Right lobe of liver (tissue), 6 donors: ENCODE measurements at places on chromosomes 6 and 20. TPM values are rescaled to one million over a fixed set of nuclear protein-coding genes. Genes with fewer than 3 reads are reported as not detected.
A peak's percentile ranks its signal among the peaks of the same experiment; 100 is the strongest.

STX11 gene
- 6.9 TPM for total RNA-seq

COX4I2 gene
- total RNA-seq: not detected

NKAIN4 gene
- not detected for total RNA-seq

RBPJL gene
- not detected for total RNA-seq

OPN5 gene
- total RNA-seq: not detected

SUMO4 gene
- 1.0 TPM for total RNA-seq

RSPO3 gene
- 0.75 TPM for total RNA-seq

CTCFL gene
- total RNA-seq: 0.18 TPM

PTGIS gene
- 9.0 TPM for total RNA-seq

RAB23 gene
- 2.3 TPM for total RNA-seq

CYP39A1 gene
- 21.2 TPM for total RNA-seq

BPIFB4 gene
- not detected for total RNA-seq

TPMT gene
- total RNA-seq: 31.8 TPM

- H3K4me3 ChIP-seq: no peak overlapping the region
- H3K27ac ChIP-seq: peak overlapping the region; percentile 72
- no peak for DNase-seq
- no peaks in the 10 kb centered on the region for H3K27me3 ChIP-seq
- H3K4me1 ChIP-seq: no peaks in the 10 kb centered on the region
Measured at GRCh38 chr6:7235712-7236305, 77.2 kb downstream of the SSR1 start.

DNA sequence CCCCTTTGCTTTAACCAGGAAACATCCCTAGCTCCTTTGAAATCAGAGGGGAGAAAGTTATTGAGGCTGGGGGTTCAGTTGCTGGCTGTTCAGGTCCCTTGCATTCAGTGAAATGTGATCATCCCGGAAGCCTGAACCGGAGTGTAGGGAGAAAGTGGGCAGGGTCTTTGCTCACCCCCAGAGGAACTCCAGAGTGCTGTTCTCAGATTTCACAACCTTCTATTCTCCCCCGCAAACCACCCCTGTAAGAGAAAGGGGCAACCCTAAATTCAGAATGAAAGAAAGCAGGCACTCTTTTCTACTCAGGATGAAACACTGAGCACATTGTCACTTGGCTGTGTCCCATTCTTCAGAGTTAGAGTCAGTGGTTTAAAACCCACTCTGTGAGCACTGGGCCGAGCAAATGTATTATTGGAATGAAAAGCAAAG lies 139.8 kb downstream of the KHDC1L start:
- H3K4me1 ChIP-seq: no peaks in the 10 kb centered on the region
- H3K27me3 ChIP-seq: no peaks in the 10 kb centered on the region

DNA sequence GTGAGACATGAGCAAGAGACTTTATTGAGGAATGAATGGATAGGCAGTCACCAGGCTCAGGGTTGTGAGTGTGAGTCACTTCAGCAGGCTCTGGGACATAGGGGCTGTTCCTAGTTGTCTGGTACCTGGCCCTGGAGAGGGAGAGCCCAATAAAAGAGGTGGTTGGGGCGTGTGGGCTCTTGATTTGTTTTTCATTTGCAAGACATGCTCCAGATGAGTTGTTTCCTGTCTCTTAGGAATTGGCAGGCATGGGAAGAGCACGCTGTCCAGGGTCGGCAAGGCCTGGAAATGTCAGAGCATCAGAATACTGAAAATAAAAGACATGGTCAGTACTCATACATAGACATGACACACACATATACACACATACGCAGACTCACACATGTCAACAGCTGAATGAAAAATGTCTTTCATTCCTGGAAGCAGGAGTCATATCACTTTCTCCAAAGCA lies 166.3 kb upstream of the SULF2 start:
- DNase-seq: no peak
- no peaks in the 10 kb centered on the region for H3K36me3 ChIP-seq
- no peak overlapping the region for H3K27ac ChIP-seq
- H3K27me3 ChIP-seq: no peaks in the 10 kb centered on the region

- no peak for DNase-seq
- no peaks in the 10 kb centered on the region for H3K4me1 ChIP-seq
- H3K27ac ChIP-seq: no peak overlapping the region
- no peaks in the 10 kb centered on the region for H3K27me3 ChIP-seq
- H3K36me3 ChIP-seq: no peaks in the 10 kb centered on the region
Measured at GRCh38 chr6:57117796-57118195, 27.8 kb downstream of the ZNF451 start.

DNA sequence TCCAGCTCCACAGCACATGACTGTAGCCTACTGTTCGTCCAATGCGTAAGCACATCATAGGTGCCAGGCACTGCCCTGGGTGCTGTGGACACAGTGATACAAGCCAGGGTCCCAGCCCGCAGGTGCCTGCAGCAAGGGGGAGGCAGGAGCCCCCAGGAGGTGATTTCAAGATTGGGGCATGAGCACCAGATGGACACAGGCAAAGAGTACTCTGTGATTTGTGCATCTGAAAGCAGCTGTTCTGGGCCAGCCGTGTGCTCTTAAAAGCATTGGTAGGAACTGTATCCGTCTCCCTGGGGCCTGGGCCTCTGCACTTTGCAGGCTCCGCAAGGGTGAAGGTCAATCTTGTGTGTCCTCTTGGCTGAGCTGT lies 149.8 kb downstream of the SYCP2 start:
- no peak overlapping the region for H3K4me3 ChIP-seq
- no peaks in the 10 kb centered on the region for H3K4me1 ChIP-seq
- no peak for DNase-seq
- H3K27ac ChIP-seq: no peak overlapping the region

DNA sequence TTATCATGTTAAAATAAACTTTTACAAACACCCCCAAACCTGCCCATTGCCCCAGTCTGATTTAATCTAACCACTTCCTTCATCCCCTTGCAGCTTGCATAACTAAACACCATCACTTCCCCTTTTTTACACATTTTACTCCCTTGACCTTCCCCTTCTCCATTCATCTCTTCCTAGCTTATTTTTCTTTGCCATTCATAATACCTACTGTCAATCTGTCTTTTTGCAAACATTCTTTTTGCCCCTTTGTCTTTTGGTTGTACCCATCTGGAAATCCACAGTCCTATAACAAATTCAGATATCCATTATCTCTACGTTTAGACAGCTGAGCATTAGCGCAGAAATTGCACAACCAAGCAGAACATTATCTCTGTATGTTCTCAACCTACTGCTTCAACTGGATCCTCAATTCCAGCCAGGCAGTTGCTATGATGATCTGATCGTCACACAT lies 51.2 kb downstream of the C6orf52 start:
- H3K36me3 ChIP-seq: no peaks in the 10 kb centered on the region
- no peaks in the 10 kb centered on the region for H3K27me3 ChIP-seq
- H3K4me1 ChIP-seq: no peaks in the 10 kb centered on the region
- H3K4me3 ChIP-seq: no peak overlapping the region
- DNase-seq: no peak

- peak overlapping the region; percentile 63 for H3K4me3 ChIP-seq
- H3K36me3 ChIP-seq: no peaks in the 10 kb centered on the region
- no peak for DNase-seq
- no peaks in the 10 kb centered on the region for H3K4me1 ChIP-seq
- H3K27ac ChIP-seq: no peak overlapping the region
Measured at GRCh38 chr20:48824830-48825565, 2.8 kb downstream of the PREX1 start.

- no peaks in the 10 kb centered on the region for H3K27me3 ChIP-seq
- no peak overlapping the region for H3K4me3 ChIP-seq
- H3K4me1 ChIP-seq: no peaks in the 10 kb centered on the region
- no peaks in the 10 kb centered on the region for H3K36me3 ChIP-seq
Measured at GRCh38 chr6:51625566-51625965, 461.8 kb downstream of the PKHD1 start.

DNA sequence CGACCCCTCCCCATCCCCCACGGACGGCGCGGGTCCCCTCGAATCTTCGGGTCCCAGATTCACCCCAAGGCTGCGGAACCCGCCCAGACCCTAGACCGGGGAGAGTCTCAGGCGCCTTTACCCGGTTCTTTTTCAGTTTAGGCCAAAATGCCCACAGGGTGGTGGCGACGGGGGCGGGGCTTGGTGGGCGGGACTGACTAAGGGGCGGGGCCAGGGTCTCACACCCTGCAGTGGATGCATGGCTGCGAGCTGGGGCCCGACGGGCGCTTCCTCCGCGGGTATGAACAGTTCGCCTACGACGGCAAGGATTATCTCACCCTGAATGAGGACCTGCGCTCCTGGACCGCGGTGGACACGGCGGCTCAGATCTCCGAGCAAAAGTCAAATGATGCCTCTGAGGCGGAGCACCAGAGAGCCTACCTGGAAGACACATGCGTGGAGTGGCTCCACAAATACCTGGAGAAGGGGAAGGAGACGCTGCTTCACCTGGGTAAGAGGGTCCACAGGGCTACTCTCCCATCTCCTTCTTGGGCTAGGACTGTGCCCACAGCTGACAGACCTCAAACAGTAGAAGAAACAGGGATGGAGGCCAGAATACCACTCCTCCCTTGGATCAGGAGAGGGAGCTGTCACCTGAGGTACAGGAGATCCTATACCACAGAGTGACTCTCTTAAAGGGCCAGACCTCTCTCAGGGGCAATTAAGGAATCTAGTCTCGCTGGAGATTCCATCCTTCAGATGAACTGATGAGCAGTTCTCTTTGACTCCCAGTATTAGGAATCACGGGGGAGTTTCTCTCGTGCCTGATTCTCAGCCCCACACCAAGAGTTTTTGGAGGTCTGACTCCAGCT lies 942 bp downstream of the HLA-E start:
- H3K4me3 ChIP-seq: peak overlapping the region; percentile 81
- H3K36me3 ChIP-seq: peaks cover 35% of the 10 kb centered on the region
- DNase-seq: peak; percentile 82
- H3K4me1 ChIP-seq: peaks cover 8% of the 10 kb centered on the region
- no peaks in the 10 kb centered on the region for H3K27me3 ChIP-seq

DNA sequence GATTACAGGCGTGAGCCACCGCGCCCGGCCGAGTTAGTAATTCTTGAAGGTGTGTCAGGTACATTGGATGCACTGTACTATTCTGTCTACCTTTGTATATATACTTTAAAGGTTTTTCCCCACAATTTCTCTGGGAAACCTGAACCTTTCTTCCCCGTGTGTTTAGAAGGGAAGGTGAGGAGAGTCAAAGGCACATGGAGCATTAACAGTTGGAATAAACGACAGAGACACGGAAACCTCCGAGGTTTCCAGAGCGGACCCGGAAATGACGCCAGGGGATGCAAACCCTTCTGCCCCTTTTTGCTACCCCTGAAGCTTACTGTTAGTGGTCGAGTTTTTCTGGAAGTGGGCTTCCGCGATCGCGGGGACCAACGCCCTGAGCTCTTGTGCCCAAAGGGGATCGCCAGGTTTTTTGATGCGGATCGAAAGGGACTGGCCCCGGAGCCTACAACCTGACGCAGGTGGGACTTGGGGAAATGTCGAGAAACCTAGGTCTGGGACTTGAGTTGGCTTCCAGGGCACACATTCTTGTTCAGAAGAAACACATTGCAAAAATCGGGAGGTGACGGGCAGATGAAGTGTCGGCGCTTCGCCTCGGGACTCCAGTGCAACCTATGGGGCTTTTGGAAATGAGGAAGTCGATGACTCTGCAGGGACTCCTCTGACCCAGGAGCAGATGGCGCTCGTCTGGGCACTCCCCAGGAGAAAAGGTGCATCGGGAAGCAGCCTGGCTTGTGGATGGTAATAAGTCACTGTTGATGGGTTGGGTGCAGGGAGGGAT lies 218.2 kb downstream of the OR2B2 start:
- H3K4me3 ChIP-seq: peak overlapping the region; percentile 38
- no peaks in the 10 kb centered on the region for H3K36me3 ChIP-seq
- peaks cover 11% of the 10 kb centered on the region for H3K27me3 ChIP-seq
- H3K4me1 ChIP-seq: no peaks in the 10 kb centered on the region
- no peak overlapping the region for H3K27ac ChIP-seq
- DNase-seq: peak; percentile 16

DNA sequence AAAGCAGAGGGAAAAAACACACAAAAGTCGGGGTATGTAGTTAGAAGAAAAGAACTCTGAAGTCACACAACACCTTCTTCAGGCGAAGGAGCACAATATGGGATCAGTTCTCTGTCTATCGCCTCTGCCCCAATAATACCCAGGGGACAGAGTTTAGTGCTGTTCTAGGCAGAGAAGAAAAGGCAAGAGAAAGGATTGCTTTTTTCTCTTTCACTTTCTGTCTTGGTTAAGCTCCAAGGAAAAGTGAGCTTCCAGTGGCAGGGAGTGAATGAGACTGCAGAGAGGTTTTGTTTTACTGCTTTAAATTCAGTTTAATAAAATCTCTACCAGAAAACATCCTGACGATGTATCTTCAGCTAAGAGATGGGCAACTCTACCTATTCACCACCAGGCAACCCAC lies 86.6 kb upstream of the STXBP5 start:
- DNase-seq: no peak
- no peak overlapping the region for H3K4me3 ChIP-seq
- no peaks in the 10 kb centered on the region for H3K4me1 ChIP-seq
- no peak overlapping the region for H3K27ac ChIP-seq

GRCh38 chr6:159212525-159213280 lies 43.5 kb downstream of the FNDC1 start:
- no peak overlapping the region for H3K27ac ChIP-seq
- no peaks in the 10 kb centered on the region for H3K4me1 ChIP-seq
- no peak overlapping the region for H3K4me3 ChIP-seq
- no peaks in the 10 kb centered on the region for H3K27me3 ChIP-seq

DNA sequence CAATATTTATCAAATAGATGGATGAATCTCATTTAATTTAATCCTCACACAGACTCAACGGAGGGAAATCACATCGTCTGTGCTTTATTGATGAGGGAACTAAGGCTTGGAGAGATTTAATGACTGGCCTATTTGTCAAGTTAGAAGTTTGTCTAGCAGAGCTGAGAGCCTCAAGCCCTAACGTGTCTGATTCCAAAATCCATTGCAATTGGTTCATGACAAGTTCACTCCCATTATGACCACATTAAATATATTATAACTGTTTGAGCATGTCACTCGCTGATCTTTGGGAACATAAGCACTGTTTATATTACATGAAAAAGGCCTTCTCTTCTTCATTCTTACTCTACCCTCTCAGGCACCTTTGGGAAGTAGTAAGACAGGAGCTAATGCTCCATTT lies 89.4 kb upstream of the SIRPA start:
- peaks cover 19% of the 10 kb centered on the region for H3K4me1 ChIP-seq
- H3K27me3 ChIP-seq: peaks cover 10% of the 10 kb centered on the region
- no peak overlapping the region for H3K4me3 ChIP-seq
- H3K36me3 ChIP-seq: no peaks in the 10 kb centered on the region
- no peak for DNase-seq
- no peak overlapping the region for H3K27ac ChIP-seq

GRCh38 chr20:10661261-10661660 lies 12.5 kb downstream of the JAG1 start:
- H3K4me3 ChIP-seq: no peak overlapping the region
- H3K4me1 ChIP-seq: no peaks in the 10 kb centered on the region
- no peaks in the 10 kb centered on the region for H3K27me3 ChIP-seq

- no peak overlapping the region for H3K4me3 ChIP-seq
- H3K4me1 ChIP-seq: no peaks in the 10 kb centered on the region
- no peaks in the 10 kb centered on the region for H3K36me3 ChIP-seq
- DNase-seq: peak; percentile 69
Measured at GRCh38 chr6:22471132-22471690, 98.2 kb upstream of the HDGFL1 start.

DNA sequence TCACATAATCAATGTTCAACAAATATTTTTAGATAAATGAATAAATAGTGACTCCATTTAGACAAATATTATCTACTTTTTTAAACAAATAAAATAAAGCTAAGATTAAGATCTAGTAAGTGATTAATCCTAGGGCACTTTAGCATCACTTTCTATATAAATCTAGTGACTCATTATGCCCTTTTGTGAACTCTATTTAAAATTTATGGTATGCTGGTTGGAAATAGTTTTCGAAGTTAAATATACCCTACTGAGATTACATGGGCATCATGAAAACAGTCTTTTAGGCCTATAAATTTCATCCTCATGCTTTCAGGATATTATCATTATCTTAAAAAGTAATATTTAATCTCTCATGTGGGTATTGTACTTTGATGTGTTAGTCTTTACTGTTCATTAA lies 140.4 kb upstream of the UFL1 start:
- H3K36me3 ChIP-seq: no peaks in the 10 kb centered on the region
- no peaks in the 10 kb centered on the region for H3K4me1 ChIP-seq
- H3K27ac ChIP-seq: no peak overlapping the region
- no peaks in the 10 kb centered on the region for H3K27me3 ChIP-seq
